ENCODE measurements at places on chromosomes 6 and 20.

GRCh38 chr6:2732503-2733089, 18.1 kb downstream of the MYLK4 start:
- no peak for DNase-seq

GRCh38 chr6:160041608-160042007, 72.7 kb downstream of the IGF2R start:
- peak; percentile 94 for DNase-seq

GRCh38 chr6:157537556-157537955, 156.6 kb downstream of the ZDHHC14 start:
- DNase-seq: no peak

- no peak for DNase-seq
Observed at GRCh38 chr6:17712576-17712975, 5.9 kb upstream of the NUP153 start.

GRCh38 chr20:49890471-49891361, 24.6 kb downstream of the SPATA2 start:
- DNase-seq: no peak

DNA sequence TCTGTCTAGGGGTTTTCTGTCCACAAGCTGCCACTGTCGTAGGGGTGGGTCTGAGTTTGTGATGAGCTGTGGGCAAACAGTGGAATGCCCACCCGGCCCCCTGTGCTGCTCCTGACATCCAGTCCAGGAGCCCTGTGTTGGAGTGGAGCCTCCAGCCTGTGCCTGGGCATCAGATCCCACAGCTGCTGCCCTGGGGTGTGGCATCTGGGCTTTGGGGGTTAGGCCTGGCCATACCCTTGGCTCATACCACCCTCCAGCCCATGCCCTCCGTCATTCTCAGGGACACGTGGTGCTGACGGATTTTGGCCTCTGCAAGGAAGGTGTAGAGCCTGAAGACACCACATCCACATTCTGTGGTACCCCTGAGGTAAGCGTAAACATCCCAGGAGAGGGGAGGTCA, 12.9 kb downstream of the SGK2 start:
- DNase-seq: no peak

DNA sequence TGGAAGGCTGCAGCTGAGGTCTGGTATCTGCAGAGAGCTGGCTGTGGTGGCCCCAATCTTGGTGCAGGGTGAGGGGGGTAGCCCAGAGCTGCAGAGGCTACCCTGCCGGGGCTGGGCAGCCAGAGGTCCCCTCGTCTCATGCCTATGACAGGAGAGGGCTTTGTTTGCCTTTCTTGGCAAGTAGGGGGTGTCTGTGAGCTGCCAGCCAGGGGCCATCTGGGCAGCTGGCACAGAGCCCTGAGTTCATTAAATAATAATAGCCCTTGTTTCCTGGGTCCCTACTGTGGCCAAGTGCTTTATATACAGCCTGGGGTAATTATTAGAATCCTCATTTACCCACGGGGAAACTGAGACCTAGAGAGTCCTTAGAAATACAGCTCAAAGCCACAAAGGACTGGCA, 66.6 kb downstream of the EZR start:
- DNase-seq: peak; percentile 23

DNA sequence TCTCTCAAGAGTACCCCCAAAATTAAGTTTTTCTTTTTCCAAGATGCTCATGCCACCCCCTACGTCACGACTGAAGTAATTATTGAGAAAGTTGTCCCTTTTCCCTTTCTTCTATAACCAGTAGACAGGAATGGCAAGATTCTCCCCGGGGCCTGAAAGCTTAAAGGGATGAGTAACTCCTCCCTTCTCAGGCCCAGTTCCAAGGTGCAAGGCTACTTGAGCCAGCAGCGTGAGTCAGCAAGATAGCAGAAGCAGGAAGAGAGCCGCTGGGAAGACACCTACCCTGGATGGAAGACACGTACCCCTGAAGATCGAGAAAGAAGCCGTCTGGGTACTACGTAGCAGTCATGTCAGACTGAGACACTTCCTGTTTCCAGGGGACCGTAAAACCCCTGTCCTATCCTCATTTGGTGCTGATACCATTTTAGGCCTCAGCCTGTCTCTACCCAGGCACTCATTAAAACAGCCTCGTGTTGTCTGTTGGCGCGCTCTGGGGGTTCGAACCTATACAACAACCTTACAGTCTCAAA, 241.0 kb downstream of the ADGRG6 start:
- DNase-seq: peak; percentile 66

GRCh38 chr20:44702776-44703175, 12.4 kb upstream of the CCN5 start:
- DNase-seq: peak; percentile 98

DNA sequence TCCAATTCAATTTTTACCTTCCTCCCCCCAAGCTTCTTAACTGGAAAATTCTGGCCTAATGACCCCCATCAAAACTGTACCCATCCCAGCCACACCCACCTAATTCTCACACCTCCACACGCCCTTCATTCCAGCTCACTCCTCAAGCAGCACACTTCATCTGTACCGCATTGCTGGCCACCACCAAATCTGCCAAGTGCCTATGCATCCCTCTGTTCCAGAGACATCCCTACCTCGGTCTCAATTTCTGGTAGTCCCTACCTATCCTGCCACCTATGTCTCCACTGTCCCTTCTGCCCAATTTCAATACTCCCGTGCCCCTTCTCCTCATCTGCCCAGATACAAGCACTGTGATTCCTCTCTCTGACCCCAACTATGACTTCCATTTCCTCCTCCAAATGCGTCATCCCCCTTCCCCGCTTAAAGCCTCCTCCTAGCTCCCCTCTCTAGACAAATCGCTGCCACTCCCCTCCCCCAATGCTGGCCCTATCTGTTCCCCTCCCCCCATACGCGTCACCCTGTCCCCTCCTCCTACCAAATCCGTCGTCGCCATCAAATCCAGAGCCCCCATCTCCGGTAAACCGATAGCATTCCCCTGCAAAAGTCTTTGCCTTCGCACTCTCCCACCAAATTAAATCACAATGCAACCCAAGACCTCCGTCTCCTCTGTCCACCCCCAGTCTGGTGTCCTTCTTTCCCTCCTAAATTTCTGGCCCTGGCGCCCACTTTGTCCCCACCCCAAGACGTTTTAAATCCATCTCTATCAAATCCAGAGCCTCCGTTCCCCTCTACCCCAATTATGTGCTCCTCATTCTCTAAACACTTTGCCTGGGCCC, 1.2 kb downstream of the MTCH1 start:
- peak; percentile 74 for DNase-seq

GRCh38 chr20:46040902-46041535, 12.0 kb downstream of the SLC12A5 start:
- peak; percentile 41 for DNase-seq

- DNase-seq: no peak
Observed at GRCh38 chr20:47361057-47361915, 4.8 kb upstream of the ZMYND8 start.

GRCh38 chr6:15065261-15065989, 180.4 kb upstream of the JARID2 start:
- no peak for DNase-seq

- DNase-seq: no peak
Observed at GRCh38 chr6:3409699-3410384, 47.0 kb downstream of the SLC22A23 start.

DNA sequence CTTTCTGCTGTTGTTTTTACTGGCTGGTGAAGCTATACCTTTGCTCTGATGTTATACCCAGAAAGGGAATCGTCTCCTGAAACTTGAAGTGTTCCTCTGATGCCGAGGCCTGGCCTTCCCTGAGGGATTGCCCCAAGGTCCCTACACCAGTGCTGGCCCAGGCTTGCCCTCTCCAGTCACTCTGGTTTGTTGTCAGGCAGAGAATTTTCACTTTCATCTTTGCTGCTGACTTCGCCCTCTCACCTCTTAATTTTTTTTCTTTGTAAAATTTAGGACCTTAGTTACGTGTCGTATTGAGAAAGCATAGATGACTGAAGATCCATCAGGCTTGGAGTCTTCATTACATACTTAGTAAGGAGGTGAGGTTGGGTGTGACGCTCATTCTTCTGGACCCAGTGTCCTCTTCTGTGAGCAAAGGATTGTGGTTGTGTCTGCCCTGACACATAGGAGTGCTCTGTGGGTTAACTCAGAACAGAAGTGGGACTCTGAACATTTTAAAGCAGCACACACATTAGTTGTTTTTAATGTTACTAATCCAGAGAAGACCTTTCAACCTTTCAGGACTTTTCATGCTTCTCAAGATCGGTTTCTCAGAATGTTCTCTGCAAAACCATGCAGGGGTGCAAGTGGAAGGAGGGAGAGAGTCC, 45.4 kb downstream of the TULP4 start:
- DNase-seq: no peak

- no peak for DNase-seq
Observed at GRCh38 chr20:63351811-63352591, 9.1 kb downstream of the CHRNA4 start.

DNA sequence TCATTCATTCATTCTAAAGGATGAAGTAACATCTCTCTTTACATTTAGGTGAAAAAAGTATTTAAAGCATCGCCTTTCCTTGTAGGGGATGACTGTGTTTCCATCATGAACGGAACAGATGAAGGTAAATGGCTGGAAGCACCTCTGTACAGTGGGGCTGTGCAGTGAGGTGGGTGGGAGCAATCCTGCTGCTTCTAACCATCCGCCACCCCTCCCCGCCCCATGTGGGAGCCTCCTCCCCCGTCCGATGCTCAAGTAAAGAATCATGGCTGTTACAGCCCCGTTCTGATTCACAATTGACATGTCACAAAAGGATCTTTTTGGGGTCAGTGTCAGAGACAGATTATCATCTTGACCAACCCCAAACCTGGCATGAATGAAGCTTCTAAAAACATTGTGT, 19.3 kb downstream of the ENTPD6 start:
- no peak for DNase-seq

DNA sequence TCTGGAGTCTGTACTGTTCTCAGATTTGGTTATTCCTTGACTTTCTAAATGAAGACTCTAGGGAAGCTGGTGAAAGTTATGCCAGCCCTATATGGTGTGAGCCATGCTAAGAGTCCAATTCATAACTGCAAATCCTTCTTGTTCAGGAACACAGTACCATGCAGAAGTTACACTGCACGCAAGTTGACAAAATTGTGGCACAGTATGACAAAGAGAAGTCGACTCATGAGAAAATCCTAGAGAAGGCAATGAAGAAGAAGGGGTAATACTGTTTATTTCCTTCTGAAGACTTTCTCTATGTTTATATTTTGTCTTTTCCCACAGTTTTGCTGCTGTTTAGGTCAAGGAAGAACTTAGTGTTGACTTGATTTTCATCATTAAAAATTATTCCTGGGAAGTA, 61.2 kb upstream of the LAMP5 start:
- no peak for DNase-seq

DNA sequence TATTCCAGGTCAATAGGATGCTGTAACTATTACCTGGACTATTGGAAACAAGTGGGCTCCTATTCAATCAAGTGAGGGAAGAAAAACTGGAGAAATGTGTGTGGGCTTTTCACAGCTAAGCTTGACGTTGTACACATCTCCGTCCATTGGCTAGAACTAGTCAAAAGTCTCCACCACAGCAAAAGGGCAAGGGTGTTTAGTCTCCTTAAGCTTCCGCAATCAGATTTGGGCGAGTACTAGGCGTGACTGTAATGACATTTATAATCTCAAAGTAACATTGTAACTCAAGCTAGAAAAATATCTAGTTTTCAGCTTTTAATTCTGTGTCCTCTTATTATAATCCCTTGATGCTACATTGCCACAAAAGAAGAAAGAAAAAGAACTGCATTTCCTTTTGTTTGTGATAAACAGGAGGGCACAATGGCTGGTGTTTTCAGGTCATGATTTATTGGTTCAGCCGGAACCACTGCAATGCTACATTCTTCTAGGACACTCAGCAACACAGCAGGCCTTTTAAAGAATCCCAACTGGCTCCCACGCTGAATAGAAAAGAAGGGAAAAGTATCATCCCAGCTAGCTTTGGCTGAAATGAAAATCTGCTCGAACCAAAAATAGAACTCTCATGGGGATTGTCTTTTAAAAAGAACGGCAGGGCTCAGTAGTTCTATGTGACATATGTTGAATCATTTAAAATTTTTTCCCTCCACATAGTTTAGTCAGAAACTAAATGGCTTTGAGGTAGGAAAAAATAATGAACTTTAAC, 387.7 kb downstream of the BTBD3 start:
- DNase-seq: peak; percentile 0

DNA sequence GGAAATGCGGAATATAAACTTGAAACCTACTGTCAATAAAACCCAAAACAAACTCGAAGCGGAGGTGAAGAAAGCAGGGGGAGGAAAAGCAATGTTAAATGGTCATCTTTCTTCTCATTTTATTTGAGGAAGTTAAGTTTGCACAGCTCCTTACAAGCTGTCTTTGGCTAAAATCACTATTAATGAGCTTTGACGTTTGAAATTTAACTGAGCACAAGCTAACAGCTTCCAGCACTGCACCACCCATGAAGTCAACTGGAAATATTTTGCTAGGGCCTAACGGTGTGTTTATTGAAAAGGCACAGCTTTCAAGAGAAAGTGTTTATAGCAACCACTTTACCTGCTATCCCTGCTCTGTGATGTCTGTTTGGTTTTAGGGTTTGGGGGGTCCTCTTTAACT, 103.8 kb downstream of the PKHD1 start:
- no peak for DNase-seq

GRCh38 chr6:130111031-130111430, 92.7 kb downstream of the L3MBTL3 start:
- DNase-seq: peak; percentile 4

DNA sequence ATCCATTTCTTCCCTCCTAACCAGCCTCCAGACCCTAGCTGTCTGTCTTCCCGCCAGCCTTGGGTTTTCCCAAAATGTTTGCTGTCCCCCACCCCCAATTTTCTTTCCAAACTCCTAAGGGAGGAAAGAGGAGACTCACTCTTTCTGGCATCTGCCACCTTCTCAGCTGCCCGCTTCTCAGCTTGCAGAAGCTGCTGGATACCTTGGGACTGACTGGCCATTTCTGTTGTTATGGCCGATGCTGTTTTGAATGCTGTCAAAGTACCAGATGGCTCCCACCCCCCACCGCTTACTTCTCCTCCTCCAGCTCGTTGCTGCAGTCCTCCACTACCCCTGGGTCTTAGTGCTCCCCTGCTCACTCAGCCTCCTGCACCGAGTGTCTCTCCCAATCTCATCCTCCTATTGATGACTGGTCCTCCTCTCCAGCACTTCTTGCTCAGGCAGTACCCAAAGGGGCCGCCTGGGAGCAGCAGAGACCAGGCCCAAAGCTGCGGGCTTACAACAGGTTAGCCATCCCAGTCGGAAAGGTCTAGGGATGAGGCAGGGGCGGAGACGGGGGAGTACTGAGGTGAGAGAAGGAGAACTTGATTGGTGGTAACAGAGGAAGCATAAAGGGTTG, at the start of gene ATP6V1G2:
ATP6V1G2 (minus strand) TSS at position 270 of the 619 bp plus-strand sequence; CDS start at position 221, 49 bp downstream.
- DNase-seq: peak; percentile 93

DNA sequence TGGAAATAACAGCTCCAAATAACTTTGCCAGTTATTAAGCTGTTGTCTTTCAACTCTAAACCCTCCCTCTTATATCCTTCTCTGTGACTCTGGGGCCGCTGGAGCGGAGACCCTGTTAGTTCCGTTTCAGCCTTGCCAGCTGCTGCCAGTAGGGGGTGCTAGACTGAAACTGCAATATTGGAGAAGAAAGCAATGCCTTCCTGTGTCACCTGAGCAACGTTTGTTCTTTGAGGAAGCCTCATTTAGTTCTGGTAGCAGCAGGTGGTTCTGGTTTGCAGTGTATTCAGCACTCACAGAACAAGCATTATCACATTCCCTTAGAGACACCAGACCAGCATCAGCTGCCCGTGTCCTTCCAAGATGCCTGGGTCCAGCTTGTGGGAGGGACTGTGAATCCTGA, 22.9 kb upstream of the JAG1 start:
- no peak for DNase-seq
